Right ventricle myocardium inferior (tissue), 1 donor: ENCODE measurements at places on chromosomes 12 and 14.

GRCh38 chr14:75570797-75571196 lies 7.6 kb upstream of the FLVCR2 start:
- DNase-seq: no peak

- DNase-seq: no peak
These were observed 178.5 kb downstream of the SLC35F4 start for GRCh38 chr14:57687416-57687815.

- DNase-seq: no peak
These were observed 565 bp downstream of the CEP83 start for GRCh38 chr12:94458877-94459727.

DNA sequence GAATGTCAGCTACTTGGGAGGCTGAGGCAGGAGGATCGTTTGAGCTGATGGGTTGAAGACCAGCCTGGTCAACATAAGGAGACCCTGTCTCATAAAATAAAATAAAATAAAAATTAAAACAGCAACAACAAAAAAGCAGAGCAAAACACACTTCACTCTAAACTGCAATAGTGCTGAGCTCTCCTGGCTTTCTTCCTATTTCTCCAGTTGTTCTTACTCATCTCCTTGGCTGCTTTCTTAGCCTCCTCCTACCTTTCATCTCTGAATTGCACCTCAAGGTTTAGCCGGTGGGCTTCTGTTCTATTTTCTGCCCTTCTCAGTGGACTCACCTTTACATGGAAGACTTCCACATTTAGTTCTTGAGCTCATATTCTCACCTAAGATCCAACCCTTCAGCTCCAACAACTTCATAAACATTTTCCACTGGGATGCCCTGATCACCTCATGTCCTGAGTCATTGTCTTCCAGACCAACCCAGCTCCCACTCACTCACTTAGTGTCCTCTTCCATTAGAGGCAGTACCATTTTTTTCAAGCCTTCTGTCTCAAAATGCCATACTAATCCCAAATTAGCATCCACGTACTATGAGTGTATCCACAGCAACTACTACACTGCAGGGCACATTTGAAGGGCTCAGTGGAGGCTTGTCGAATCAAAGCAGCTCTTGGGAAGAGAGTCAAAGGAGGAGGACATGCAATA lies 41.2 kb upstream of the TMED10 start:
- DNase-seq: no peak

DNA sequence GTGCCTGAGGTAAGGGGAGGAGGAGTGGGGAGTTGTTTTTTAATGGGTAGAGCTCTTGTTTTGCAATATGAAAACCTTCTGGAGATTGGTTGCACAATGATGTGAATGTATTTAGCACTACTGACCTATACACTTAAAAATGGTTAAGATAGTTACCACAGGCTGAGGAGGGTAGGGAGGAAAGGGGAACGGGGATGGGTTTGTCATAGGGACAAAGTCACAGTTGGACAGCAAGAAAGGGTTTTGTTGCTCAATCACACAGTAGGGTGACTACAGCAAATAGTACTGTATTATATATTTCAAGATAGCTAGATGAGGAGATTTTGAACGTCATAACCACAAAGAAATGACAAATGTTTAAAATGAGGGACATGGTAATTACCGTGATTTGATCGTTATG lies 1562.4 kb downstream of the AACS start:
- no peak for DNase-seq

DNA sequence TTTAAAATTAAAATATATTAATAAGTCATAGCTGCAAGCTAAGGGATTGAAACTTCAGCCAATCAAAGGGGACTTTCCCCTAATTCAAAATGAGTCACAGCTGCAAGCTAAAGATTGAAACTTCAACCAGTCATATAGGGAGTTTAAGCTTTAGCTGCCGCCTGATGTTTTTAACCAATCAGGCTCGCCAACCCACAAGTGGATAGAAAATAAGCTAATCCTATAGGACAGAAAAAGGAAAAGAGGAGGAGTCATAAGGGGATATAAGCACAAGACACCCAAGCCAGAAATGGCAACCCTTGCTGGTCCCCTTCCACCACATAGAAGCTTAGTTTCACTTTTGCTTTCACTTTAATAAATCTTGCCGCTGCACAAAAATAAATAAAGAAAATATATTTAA lies 1154.6 kb downstream of the GALC start:
- DNase-seq: no peak

DNA sequence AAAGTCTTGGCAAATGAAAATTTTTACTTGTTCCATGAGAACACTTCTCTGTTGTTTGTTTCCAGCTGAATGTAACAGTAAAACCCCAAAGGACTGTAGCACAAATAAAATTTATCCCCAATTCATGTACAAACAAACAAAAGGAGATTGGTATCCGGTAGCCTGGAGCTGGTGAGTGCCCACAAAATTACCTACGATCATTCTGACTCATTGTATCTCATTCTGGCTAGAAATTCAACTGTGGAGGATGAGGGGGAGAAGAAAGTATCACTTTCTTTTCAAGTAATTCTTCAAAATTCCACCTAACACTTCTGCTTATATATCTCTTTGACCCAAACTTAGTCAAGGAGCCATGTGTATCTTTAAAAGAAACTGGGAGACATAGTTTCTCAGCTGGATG lies 268.5 kb downstream of the ALG10B start:
- DNase-seq: no peak

DNA sequence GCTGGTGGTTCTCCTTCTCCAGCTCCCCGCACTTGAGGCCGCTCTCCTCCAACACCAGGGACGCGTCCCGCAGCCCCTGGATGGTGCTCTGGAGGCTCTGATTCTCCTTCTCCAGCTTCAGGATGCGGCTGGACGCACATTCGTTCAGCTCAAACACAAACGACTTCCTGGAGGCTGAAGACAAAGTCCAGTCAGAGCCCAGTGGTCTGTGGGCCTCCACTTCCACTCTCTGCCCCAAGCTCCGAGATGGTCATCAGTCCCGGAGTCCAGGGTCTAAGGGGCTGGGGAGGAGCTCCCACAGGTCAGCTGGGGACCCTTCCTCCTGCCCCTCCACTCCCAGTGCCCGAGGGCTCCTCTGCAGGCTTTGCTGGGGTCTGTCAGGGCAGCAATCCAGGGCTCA lies 76.6 kb upstream of the GPR68 start:
- no peak for DNase-seq

DNA sequence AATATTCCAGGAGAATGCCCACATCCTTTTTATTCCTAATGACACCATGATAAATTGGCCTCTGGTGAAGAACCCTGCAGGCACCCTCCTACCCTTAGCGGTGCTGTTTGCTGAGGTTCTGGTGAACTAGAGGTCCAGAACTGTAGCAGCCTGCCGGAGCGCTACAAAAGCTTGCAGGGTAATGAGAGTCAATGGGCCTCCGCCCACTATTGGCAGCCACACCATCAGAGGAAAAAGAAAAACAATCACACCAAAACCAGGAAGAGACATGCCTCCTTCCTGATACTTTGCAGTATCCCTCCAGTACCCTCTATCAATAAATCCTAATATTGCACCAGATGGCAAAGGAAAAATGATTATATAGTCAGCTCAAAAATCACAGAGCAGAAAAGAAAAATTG lies 142.9 kb downstream of the SPTSSA start:
- no peak for DNase-seq

DNA sequence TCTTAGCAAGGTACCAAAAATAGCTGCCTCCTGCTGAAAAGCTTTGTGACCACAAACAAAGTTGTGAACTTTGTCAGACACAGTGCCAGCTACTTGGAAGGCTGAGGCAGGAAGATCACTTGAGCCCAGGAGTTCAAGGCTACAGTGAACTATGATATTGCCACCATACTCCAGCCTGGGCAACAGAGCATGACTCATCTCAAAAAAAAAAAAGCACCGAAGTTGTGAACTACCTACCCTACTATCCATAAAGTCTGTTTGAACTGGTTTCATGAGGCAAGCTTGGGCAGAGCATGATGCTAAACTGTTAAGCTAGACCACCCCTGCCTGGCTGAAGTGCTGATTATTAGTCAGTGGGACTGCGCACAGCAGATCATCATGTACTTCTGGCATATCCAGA lies 75.5 kb downstream of the RAD52 start:
- no peak for DNase-seq

- peak; percentile 74 for DNase-seq
These were observed 74.6 kb downstream of the CHGA start for GRCh38 chr14:92997343-92998061.

GRCh38 chr14:91280129-91280528 lies 35.6 kb upstream of the GPR68 start:
- DNase-seq: no peak

GRCh38 chr12:68784015-68784414 lies 24.0 kb upstream of the MDM2 start:
- DNase-seq: no peak

- DNase-seq: no peak
These were observed 1018.7 kb downstream of the AACS start for GRCh38 chr12:126083926-126084325.

DNA sequence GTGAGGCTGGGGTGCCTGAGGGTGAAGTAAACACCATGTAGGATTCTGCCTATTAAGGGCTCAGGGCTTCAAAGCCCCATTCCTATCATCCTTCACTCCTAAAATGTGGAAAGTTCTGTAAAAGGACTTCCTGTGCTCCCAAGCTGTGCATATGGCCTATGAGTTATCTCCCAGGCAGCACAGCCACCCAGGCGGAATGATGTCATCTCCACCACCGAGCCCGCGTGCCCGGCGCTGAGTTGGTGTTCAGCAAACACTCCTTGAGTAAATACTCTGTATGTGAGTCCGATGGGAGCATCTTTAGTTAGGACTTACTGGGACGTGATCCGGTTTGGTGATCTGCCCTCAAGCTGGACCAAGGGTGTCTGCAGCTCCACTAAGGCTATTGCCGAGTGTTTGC lies 437.3 kb downstream of the MED13L start:
- DNase-seq: no peak

DNA sequence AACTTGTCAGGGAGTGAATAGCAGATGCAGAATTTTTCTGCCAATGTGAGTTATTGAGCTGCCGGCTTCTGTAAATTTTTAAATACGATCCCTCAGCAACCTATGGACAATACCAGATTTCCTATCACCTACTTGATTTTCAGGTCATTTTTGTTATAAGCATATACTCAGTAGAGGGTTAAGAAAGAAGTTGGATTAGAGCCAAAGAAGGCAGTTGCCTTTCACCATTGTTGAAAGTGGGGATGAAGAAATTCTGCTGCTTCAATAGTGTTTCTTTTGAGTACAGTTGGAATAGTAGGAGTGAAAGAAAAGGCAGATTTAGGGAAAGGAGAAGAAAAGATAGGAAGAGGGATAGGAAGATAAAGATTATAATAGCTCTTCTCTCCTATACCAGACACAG lies 197.1 kb downstream of the ATP23 start:
- DNase-seq: no peak

- no peak for DNase-seq
These were observed 44.5 kb downstream of the FOXA1 start for GRCh38 chr14:37550511-37550910.

GRCh38 chr12:5521456-5522325 lies 89.8 kb downstream of the NTF3 start:
- DNase-seq: no peak

DNA sequence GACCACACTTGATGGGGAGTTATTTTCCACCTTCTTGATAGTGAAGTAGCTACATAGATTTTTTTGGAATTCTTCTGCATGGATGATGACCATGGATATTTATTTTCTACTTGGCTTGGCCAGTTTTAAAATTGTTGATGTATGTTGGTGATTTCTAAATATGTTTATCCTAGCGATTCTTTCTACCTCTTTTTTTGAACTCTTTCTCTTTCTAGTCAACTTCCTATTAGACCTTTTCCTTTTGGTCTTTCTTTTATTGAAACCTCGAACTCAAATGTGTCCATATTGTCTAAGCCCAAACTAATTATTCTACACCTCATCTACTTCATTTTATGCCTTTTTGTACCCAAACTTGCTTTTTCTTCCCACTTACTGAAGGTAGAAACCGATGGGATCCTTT lies 37.0 kb downstream of the CCDC91 start:
- no peak for DNase-seq

DNA sequence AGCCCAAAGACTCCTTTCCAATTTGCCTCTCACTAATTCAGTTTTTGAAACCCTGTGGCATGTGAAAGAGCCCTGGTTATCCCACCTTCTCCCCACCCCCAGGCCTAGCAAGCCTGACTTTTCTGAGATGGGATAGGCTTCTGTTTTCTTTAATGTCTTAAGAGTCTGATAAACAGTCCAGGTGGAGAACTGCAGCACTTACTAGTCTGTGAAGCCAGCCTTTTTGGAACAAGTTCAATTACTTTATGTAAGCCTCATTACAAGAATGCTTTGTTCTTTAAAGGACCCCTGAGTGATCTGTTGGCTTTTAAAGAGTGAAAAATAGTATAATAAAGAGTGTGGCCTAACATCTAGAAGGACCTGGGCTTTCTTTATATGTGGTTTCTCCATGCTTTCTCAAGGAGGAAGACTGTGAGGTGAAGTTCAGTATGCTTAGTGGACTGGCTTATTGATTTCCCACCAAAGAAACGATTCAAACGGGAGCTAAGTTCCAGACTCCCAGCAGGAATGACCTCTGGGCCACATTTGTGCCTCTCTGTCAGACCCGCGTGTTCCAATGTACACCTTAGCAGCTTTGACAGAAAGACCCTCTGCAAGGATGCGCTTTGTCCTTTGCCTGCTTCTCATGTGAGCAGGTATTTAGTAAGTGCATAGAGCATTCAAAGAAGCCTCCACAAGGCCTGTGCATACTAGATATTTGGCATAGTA lies 129.5 kb downstream of the DAAM1 start:
- DNase-seq: no peak

DNA sequence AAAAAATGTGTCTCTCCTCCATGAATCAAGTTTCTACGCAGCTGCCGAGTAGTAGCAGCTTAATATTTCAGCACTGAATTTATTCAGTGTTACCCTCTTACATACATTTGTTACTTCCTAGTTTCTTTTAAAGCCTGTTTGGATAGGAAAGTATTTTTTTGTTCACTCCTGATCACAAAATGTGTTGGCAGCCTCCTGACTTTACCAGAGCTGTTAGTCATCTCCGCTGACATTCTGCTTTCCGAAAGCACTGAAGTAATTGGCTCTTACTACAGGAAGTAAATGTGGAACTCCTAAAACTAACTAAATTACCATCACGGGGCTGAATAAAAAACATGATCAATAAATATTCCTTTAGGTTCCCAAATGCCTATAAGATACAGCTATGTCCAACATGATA lies 225.5 kb downstream of the EPS8 start:
- no peak for DNase-seq

DNA sequence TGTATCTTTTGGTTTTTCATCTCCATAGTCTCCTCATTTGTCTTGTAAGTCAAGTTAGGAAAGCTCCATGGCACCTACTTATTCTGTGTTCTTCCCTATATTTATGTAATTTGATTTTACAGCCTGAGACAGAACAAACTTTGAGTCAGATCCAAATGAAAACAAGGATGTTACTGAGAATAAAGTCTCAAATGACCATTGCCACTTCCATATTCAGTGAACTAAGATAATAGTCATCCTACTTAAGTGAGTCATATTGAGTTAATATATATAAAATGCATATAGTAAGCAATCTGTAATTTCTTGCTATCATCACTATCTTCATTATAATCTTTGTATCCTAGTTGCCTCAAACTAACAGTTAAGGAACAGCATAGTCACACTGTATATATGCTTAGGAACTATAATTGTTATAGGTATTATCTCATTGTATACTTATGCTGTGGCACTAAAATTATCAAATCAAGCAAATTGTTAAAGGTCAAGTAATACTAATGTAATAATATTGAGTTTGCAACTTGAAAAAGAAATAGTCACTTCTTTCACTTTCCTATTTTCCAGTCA lies 30.8 kb downstream of the TMTC3 start:
- no peak for DNase-seq

- no peak for DNase-seq
These were observed 4.7 kb downstream of the GLTP start for GRCh38 chr12:109875572-109876131.

GRCh38 chr14:50039734-50040400 lies 76.5 kb downstream of the VCPKMT start:
- DNase-seq: peak; percentile 80
